ENCODE measurements at places on chromosomes 5 and 9.

GRCh38 chr5:132829742-132830435, 558 bp downstream of the SHROOM1 start:
- peak; percentile 79 for DNase-seq

GRCh38 chr5:176700239-176700847, 53.1 kb downstream of the TSPAN17 start:
- no peak for DNase-seq

DNA sequence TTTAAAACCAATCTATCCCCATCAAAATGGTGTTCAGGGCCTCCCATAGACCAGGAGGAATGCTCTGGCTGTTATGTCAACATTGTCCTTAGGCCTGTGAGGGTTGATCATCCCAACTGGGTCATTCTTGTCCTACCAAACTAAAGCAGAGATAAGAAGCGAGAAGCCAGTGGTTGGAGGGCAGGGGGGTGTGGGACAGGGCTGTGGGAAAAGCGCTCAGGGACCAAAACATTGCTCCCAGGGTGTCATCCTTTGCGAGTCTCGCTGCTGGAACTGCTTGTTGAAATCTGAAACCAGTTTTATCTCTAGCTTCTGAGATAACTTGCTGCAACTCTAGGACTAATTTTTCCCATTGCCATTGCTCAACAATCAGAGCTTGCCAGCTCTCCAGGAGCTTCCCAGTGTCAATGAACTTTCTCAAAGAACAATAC, 48.1 kb downstream of the SPATA31C2 start:
- no peak for DNase-seq

- DNase-seq = no peak
These were observed 8.9 kb upstream of the RAB14 start for GRCh38 chr9:121210536-121210935.

- no peak for DNase-seq
These were observed 283.1 kb upstream of the ADAMTSL1 start for GRCh38 chr9:18190671-18191374.

GRCh38 chr5:139342423-139342723, 719 bp downstream of the PAIP2 start:
- DNase-seq = no peak

DNA sequence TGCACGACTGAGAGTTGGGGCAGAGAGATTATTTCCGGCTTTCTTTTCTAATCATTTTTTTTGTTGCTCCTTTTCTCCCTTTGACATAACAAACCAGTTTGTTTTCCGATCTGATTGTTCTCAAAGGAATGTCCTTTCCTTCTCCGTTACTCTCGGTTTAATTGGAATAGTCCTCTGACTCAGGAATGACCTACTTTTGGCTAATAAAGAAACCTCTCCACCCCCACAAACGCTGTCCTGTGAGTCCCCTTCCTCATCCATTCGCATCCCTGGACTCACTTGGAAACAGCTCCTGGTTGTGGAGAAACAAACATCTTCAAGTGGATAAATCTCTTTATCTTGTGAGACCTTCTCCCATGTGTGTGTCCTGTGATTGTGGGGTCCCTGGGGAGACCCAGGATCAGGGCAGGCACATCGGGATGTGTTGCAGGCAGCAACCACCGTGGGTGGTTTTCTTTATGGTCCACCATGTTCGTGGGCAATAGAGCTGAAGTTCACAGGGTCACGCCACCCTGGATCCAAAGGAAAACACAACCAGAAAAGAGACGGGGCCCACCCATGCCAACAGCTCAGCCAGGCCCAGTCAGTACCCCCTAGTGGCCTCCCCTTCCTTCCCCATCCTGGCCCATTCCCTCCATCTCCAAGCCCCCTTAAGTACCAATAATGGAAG, 45.2 kb upstream of the NEK6 start:
- DNase-seq = no peak

- no peak for DNase-seq
These were observed 193.4 kb downstream of the EDIL3 start for GRCh38 chr5:84191281-84191680.

DNA sequence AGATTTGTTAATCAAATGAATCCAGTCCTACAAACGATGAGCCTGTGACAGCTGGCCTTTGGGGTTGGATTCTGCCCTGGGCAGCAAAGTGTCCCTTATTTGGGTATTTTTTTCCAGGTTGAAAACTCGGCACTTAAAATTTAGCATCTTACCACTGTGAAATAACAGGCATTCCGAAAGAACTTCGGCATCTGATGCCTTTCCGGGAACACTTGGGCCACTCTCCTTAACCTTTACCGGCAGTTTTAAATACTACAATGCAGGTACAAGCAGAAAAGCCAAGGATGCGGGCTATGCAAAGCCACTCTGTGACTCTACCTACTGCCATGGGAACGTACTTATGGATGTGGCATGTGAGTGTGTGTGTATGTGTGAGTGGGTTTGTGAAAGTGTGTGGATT, 1.0 kb upstream of the RASGRF2 start:
- DNase-seq = no peak

- DNase-seq = no peak
These were observed 25.0 kb downstream of the TNFSF8 start for GRCh38 chr9:114905170-114905940.

DNA sequence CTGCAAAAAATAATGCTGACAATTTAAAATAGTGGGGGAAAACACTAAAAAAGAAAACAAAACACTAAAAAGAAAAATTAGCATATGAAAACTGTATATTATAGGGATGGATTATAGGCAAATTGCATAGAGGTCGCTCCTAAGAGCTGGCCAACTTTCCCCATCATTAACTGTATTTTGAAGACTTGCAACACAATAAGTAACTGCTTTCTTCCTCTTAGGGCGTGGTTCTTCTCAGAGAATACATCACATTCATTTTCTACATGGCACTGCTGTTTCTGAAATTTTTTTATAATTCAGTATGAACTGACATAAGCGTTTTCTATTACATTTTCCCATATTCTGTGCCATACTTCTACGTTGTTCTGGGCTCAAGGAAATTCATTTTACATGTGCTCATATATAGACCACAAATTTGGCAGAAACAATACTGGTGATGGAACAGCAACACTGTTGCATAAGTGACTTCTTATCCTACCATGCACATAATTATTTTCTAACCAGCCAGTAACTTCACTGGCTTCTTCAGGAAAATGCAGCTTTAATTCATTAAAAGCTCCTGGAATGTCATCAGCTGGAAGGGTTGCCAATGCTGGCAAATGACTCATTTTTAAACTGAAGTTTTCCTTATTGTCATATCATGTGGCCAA, 171.2 kb upstream of the DMAC1 start:
- no peak for DNase-seq

- DNase-seq = no peak
These were observed 246.4 kb downstream of the FAM114A2 start for GRCh38 chr5:153792305-153792704.

DNA sequence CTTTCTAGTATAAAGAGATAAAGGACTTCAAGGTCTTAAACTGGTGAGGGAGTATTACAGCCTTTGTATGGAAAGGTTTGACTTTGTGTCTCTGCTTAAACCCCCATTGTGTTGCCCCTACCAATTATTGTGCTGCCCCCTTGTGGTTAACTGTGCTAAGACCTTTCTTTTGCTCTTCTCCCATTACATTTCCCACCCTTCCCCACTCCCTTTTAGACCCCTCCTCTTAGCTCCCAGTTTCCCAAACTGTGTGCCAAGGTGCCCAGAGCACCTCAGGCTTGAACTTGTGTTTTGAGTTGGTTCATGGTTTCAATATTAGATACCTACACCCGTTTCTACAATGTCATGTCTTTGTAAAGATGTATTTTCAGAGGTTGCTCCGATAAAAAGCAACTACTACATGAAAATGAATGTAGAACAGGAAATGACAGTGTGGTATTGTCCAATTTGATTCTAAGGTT, 2.9 kb downstream of the JAK2 start:
- peak; percentile 30 for DNase-seq

- DNase-seq = no peak
These were observed 9.8 kb downstream of the GTF3C4 start for GRCh38 chr9:132679946-132680625.

- no peak for DNase-seq
These were observed 77.8 kb upstream of the ZNF462 start for GRCh38 chr9:106785200-106785599.

- DNase-seq = no peak
These were observed 144.1 kb upstream of the ST8SIA4 start for GRCh38 chr5:101047181-101047580.

- DNase-seq = no peak
These were observed 395.4 kb downstream of the EFNA5 start for GRCh38 chr5:107275333-107275732.

DNA sequence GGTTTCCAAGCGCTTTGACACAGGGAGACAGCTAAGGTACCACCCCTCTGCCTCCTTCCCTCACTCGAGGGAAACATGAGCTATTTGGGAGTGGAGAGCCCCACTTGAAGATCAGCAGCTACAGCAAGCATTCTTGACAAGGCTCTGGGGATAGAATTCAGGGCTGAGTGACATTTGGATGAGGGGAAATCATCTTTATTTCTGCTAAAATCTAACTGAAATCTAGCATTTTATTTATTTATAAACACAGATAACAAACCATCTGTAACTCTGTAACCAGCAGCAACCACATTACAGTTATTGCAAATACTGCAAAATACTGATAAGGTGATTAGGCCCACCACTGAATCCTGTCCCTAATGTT, 22.4 kb downstream of the RNF130 start:
- DNase-seq = no peak

- DNase-seq = no peak
These were observed 74.8 kb upstream of the TGFBR1 start for GRCh38 chr9:99030092-99030511.

GRCh38 chr5:96605144-96605837, 56.9 kb upstream of the CAST start:
- DNase-seq = no peak

- no peak for DNase-seq
These were observed 13.1 kb upstream of the ALDOB start for GRCh38 chr9:101448680-101449070.

- no peak for DNase-seq
These were observed 267.6 kb downstream of the PBX3 start for GRCh38 chr9:126014726-126015125.

DNA sequence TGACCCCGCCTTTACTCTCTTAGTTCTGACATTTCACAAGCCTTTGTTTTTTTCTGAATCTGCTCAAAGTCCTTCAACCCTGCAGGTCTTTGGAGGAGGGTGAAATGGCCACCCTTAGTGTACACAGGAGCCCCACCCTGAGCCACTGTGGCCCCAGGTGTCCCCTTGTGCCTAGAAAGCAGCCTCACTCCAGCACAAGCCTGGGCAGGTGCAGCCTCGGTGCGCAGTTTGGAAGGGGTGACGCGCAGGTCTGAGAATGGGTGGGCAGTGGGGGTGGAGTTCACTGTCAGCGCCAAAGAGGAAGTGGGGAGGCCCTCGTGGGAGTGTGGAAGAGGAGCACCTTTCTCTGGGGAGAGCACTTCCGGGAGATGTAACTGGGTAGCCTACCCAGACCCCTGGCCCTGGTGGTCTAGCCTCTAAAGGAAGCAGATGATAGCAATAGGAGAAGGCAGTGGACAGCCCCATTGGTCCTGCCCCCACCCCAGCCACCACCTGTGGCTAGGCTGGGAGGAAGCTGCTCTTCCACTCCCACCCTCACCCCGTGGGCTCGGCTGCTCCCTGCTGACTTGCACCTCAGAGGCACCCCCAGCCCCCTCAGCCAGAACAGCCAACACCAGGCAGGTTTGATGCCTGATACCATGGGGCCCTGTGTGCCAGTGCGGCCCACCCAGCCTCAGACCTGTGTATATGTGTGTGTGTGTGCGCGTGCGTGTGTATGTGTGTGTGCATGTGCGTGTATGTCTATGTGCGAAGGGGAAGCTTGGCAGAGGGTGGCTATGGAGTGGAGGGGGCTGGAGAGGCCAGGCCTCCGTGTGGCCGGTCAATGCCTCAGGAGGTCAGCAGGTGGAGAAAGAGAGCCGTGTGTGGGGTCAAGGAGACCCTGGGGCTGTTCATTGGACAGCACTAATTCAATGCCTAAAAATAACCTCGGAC, 16.8 kb upstream of the DAB2IP start:
- no peak for DNase-seq

DNA sequence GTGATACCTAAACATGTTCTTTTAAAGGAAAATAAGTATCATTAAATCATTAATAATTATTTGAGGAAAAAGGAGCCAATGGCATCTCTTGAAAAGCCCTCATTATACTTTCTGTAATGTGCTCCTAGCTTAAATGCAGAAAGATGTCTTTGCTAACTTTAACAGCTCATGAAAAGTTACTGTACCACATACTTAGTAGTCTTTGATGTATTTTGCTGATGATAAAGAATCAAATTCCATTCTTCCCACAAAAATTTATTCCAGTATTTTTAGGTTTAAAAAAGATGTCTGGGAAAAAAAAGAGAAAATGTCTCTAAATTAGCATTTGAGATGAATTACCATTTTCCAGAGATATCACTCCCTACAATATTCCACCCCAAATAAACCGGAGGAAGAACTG, 112.5 kb downstream of the PPP2R2B start:
- DNase-seq = no peak

- DNase-seq = no peak
These were observed 9.9 kb upstream of the SPIN1 start for GRCh38 chr9:88378317-88378716.

- no peak for DNase-seq
These were observed 289.8 kb upstream of the ANKRD55 start for GRCh38 chr5:56522960-56523359.

GRCh38 chr5:104733063-104733669, 1170.6 kb upstream of the NUDT12 start:
- DNase-seq = no peak

DNA sequence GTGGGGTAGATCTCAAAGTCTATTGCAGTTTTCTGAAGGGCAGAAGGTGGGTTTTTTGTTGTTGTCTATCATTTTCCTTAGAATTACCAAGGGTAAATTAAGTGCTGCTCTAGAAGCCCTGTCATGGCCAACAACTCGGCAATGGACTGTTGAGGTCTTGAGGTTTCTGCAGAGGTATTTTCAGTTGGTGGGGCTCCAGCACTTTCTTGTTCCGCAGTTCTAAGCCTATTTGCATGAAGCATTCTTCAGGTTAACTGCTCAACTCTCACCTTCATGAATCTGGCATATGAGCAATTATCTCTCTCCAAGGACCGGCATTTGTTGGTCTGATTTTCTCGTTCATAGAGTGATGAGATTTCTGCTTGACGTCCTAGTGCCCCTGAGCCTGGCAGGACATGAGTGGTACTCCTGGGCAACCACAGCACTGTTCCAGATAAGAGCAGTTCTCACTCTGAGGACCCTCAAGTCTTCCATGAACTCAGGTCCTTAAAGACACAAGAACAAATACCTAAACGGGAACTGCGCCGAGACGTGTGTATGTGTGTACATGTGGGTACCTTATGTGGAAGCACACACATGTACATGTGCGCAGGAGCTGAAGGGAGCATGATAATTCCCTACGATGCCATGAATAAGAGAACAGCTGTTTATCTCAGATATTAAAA, 544.5 kb downstream of the CSNK1G3 start:
- no peak for DNase-seq

DNA sequence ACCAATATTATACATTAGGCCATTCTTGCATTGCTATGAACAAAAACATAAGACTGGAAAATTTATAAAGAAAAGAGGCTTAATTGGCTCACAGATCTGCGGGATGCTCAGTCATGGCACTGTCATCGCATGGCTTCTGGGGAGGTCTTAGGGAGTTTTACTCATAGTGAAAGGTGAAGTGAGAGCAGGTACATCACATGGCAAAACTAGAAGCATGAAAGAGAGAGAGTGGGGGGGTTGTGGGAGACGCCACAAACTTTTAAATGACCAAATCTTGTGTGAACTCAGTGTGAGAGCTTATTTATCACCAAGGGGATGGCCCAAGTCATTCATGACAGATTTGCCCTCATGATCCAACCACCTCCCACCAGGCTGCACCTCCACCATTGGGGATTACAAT, 398.3 kb upstream of the EDIL3 start:
- no peak for DNase-seq
